ENCODE measurements at places on chromosomes 4 and X. TPM values are rescaled to one million over a fixed set of nuclear protein-coding genes. Genes with fewer than 3 reads are reported as not detected.

ENPEP gene
- not detected for total RNA-seq

TRAM1L1 gene
- total RNA-seq, result 0.57 TPM

OTC gene
- 0.07 TPM for total RNA-seq

GABRG1 gene
- total RNA-seq, result not detected

CCSER1 gene
- total RNA-seq, result 2.2 TPM

OTUD6A gene
- not detected for total RNA-seq

NKX3-2 gene
- not detected for total RNA-seq

GABRA4 gene
- not detected for total RNA-seq

GAGE12J gene
- total RNA-seq, result not detected

HSFX3 gene
- total RNA-seq, result not detected

FABP2 gene
- not detected for total RNA-seq

SLC49A3 gene
- total RNA-seq, result 2.4 TPM
